ENCODE measurements at places on chromosomes 13 and 19.
A peak's percentile ranks its signal among the peaks of the same experiment; 100 is the strongest.

DNA sequence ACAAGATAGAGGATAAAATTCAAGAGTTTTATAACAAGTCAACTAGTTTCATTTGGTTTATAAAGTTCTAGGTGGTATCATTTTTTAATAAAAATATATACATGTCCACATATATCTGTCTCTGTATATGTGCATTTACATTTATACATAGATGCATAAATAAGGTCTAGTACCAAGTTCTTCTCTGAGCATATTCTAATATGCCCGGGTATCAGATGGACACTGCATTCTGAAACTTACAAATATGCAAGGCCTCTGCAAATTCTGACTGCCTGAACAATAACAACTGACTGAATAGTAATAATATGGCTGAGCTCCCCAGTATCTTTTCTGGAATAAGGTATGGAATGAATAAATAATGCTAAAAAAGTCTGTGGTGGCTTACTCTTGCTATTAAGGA is 304.8 kb downstream of the KLF12 start:
- DNase-seq, result no peak

DNA sequence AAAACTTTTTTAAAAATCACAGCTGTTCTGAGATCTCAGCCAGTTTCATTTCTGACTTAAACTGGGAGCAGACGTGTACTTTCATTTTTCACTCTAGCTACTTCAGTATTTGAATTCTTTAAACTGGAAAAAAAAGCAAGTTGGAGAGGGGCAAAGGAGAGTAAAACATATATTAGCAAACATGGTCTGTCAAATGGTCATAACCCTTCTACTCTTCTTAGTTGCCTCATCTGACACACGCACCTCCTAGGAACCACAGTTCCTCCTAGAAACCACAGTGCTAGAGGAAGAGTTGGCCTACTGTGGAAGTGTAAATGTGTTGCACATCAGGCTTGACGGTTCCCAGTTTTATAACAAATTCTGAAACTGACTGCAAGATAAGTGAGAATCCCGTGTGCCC is 47.2 kb downstream of the TM9SF2 start:
- no peak for DNase-seq

DNA sequence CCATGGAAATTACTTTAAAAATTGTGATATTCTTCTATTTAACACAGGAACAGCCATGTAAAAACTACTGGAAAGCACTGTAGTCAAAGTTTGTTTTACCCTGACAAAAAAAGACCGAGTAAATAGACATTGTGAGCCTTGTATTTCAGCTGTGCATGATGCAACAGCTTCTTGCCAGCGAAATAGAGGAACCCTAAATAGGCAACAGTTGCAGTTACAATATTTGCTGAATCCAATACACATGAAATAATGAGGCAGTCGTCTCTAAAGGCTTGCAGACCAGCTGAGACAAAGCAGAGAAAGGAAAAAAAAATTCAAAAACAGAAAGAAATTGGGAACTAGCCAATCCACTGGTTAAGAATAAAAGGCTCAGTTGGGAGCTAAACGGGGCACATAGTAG is 1001.1 kb downstream of the OLFM4 start:
- DNase-seq, result no peak

DNA sequence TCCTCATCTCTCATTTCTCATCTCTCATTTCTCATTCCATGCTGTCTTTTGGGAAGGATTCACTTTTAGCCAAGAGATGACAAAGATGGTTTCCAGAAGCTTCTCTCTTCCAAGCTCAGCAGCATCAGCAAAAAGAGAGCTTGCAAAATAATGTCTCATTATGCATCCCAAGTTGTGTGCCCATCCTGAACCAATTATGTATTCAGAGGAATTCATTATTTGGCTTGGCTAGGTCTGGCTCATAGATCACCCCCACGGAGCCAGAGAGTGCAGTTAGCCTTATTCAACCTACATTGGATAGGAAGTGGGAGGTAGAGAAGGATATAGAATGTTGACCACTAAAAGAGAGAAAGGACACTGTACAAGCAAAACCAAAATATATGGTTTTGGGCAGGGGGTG is 5.4 kb upstream of the OLFM2 start:
- no peak for DNase-seq

GRCh38 chr13:39699274-39699673 is 43.8 kb downstream of the COG6 start:
- no peak for DNase-seq

DNA sequence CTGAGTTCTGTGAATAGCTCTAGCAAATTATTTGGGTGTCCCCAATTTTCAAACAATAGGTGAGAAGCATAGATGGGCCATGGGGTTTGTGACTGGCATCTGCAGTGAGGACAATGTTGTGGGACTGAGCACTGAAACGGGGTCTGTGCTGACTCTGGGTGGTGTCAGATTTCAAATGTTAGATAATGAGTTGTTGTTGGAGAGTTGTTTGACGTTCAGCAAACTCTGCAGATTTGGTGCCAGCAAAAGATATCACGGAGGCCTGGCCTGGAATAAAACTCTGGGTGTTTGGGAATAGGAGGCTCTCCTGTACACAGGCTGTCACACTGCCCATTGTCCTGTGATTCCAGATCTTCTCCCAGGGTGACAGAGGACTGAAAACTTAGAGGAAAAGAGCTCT is 2.9 kb downstream of the ZNF90 start:
- no peak for DNase-seq

DNA sequence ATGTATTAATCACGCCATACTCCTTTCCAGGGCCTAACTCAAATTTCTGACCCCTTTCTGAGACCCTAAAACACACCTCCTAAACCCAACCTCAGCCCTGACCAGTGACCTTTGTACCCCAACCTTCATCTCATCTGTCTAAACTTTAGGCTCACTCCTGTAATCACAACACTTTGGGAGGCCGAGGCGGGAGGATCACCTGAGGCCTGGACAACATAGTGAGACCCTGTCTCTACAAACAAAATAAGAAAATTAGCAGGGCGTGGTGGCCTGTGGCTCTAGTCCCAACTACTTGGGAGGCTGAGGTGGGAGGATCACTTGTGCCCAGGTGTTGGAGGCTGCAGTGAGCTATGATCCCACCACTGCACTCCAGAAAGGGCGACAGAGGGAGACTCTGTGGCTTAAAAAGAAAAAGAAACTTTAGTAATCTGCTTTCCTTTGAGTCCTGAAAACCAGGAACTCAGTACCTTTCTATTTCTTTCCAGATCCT is 4.7 kb downstream of the RTN2 start:
- DNase-seq, result no peak

GRCh38 chr19:35088131-35088913 is 27.3 kb upstream of the FXYD3 start:
- no peak for DNase-seq

- no peak for DNase-seq
Measured at GRCh38 chr13:84653915-84654534, 771.8 kb upstream of the SLITRK1 start.

GRCh38 chr19:47514151-47514868 is 553 bp downstream of the NAPA start:
- DNase-seq, result no peak

DNA sequence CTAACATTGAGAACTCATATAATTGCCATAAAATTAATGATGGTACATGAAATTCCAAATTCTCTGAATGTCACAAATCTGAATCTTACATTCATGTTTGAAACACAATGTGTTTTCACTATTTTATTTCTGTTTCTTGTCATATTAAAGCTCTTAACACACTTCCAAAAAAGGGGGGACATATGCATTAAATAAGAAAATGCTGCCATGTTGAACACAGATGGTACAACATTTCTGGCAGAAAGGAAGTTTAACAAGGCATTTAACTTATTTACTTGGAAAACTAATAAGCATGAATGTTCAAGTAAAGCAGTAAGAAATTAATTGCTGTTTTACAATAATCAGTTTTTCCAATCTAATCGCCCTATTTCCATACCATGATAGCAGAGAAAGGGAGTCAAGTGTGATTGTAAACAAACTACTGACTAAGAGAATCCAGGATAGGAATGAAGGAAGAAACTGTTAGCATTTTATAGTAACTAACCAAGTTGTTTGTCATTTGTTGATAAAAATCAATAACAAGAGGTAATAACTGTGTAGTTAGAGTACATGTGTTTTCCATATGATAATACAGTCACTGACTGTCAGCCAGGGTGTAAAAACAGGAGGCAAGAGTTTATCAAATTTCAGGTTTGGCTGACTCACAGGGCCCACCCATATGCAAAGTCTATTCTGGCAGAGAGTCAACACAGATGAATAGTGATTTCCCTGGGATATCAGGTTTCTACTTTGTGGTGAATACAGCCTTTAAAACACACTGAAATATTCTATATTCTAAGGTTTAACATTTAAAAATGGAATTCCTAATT is 5.7 kb upstream of the FOXO1 start:
- no peak for DNase-seq

DNA sequence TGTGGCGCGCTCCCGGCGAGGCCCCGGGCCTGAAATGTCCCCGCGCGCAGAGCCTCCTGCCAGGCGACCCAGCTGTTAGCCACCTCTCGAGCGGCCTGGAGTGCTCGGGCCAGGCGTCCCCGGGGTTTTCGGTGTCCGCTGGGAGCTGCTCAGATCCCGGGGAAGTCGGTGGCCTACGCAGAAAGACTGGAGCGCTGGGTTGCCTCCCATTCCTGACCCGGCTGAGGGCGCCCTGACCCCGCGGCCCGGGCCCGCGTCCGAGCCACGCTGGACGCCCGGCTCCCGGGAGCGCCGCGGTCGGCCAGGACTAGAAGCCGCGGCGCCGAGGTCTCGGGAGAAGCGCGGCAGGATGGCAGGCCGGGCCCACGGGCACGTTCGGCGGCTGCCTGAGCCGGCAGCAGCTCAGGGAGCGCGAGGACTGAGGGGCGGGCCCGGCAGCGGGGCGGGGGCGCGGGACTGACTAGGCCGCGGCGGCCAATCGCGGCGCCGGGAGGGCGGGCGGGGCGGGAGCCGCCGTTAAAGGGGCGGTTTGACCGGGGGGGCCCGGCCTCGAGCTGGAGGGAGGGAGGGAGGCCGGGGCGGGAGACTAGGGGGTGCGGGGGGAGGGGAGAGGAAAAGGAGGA is 1.3 kb upstream of the ZIC2 start:
- peak; percentile 68 for DNase-seq

DNA sequence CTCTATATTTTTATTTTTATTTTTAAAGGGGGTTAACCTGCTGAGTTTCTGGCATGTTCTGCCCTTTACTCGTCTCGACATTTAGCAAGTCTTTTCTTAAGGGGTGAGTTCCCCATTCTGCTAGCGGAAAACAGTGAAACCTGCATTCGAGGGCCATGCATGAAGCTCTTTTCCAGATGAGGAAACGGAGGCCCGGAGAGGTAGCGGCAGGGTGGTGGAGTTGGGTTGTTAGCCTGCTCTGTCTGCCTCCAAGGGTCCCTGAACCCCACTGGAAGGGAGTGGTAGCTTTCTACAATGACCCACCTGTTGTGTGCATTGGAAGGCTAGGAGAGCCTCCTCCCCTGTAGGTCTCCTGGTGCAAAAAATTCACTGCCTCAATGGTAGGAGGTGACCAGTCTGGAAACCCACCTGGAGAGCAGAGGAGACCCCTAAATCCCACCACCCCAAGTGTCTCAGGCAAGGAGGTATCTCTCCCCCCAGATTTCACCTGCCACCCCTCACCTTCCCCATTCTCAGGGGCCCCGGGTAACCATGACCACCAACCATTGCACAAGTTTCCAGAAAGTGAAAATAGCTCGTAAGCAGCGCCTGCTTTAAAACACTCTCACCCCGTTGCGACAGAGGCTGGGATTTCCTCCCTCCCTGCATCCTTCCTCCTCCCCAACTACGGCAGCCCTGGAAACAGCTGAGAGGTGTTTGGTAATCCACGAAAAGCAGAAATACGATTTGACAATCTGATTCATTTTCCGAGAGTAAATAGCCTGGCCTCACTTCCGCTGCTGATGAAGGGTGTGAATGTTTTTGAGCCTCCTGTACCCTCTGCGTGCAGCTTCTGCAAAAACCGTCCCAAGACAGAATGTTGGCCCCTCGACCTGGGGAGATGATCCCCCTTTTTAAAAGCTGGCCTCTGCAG is 3.5 kb downstream of the KLF2 start:
- no peak for DNase-seq

DNA sequence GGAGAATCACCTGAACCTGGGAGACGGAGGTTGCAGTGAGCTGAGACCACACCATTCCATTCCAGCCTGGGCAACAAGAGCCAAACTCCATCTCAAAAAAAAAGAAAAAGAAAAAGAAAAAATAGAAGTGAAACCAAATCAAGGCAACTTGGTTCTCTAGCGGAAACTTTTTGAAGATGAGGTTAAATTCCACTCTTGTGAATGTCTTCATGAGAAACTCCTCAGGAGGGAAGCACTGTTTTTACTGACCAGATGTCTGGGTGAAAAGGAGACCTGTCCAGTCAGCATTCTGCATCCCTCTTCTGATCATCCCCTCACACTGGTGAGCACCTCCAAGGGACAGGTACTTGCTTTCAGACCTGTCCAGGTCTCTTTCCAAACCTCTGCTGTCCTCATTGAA is 15.8 kb downstream of the BRD4 start:
- DNase-seq, result no peak

DNA sequence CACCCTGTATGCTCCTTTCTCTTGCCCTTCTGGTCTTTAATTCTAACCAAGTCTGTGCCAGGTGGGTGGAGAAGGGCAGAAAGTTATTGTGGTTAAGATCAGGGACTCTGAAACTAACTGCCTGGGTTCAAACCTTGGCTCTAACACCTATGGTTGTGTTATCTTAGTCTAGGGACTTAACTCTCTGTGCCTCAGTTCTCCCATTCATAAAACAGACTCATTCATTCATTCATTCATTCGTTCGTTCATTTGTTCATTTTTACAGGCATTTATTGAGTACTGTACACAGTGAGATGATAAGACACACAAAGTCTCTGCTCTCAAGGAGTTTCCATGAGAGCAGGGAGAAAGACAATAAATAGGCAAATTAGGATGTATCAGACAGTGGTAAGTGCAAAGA is 30.1 kb downstream of the SOX21 start:
- DNase-seq, result no peak

- DNase-seq, result no peak
Measured at GRCh38 chr19:38351865-38352395, 16.3 kb downstream of the CATSPERG start.

- DNase-seq, result no peak
Measured at GRCh38 chr13:75908141-75908540, 272.0 kb downstream of the LMO7 start.

Data from CMK (cell line).